ENCODE measurements at places on chromosomes 1 and 21. TPM values are rescaled to one million over a fixed set of nuclear protein-coding genes. Genes with fewer than 3 reads are reported as not detected.

The ADAM30 gene
- not detected for total RNA-seq

The GBP4 gene
- 22.5 TPM for total RNA-seq

The LRIF1 gene
- total RNA-seq = 13.5 TPM

The CBR1 gene
- 158 TPM for total RNA-seq

All from mammary microvascular endothelial cell (primary cell).